ENCODE measurements at places on chromosomes 3 and 15.

DNA sequence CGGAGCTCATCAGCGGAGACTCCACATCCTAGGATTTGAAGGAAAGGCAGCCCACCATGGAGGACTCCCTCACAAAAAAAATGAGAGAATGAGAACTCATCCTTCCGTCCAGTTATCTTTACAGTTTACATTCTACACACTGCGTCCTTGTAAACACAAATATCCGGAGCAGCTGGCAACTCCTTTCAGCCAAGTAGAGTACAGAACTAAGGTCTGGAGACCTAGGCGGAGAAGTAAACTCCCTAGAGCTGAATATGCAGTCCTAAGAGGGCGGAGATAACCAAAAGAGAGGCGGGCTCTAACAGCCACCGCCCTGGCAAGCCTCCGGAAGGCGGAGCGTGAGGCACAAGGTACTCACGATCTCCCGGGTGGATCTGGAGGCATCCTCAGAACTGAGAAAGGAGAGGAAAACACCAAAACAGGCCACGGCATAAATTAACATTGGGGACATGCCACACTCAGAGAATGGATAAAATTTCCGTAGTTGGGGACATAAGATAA lies 924 bp upstream of the SIN3A start:
- DNase-seq = no peak

- no peak for DNase-seq
Measured at GRCh38 chr3:33936921-33937525, 138.6 kb downstream of the PDCD6IP start.

GRCh38 chr3:30523366-30523765 lies 83.0 kb upstream of the TGFBR2 start:
- DNase-seq = no peak

GRCh38 chr3:123576122-123576521 lies 8.7 kb downstream of the HACD2 start:
- DNase-seq = no peak

- no peak for DNase-seq
Measured at GRCh38 chr3:83453056-83453455, 1505.7 kb upstream of the CADM2 start.

GRCh38 chr3:114933407-114933806 lies 213.7 kb downstream of the ZBTB20 start:
- no peak for DNase-seq

DNA sequence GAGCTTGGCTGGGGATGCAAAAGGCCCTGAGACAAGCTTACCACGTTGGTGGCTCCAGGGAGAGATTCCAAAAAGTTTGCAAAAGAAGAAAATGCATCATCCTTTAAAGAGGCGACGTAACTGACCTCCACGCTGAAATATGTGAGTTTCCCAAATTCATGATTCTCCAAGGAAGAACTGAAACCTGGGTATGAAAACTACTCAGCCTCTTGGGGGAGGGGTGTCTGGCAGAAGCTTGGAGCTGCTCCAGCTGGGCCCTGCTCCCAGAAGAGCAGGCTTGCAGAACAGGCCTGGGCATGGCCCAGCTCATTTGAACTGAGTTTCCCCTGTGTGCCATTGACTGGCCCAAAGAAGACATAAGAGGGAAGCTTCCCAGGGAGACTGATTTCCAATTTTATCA lies 20.5 kb downstream of the CPN2 start:
- no peak for DNase-seq

- DNase-seq = no peak
Measured at GRCh38 chr15:62546628-62547027, 381.5 kb upstream of the C2CD4B start.

DNA sequence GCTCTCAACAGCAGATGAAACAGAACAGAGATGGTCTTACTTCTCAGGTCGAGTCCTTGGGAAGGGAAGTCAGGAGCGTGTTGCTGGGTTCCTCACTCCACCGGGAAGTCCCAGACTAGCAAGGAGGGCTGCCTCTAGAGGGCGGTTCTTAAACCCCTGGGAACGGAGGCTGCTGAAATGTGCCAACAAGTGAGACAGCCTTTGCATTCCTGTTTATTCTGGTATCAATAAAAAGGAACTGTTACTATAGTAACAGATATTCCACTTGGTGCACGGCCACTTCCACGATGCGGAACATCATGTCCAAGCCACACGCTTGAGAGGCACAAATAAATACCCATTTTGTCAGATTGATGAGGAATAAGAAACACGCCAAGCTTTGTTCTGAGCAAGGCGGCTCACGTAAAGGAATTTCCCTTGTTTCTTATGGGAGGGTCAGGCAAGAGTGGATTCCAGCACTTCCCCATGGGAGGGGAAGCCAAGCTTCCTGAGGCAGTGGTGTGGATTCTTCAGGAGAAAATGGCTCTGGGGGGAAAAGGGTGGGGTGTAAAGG lies at the start of gene FAM107A:
TSS of gene FAM107A (minus strand) at position 123 of the 553 bp plus-strand sequence. CDS start 7,531 bp downstream, outside the sequence.
- no peak for DNase-seq

- DNase-seq = no peak
Measured at GRCh38 chr15:66251790-66252684, 1.5 kb downstream of the MEGF11 start.

- DNase-seq = no peak
Measured at GRCh38 chr3:124843506-124844177, 43.5 kb downstream of the ITGB5 start.

- no peak for DNase-seq
Measured at GRCh38 chr15:38975282-38975990, 410.8 kb upstream of the RASGRP1 start.

- DNase-seq = no peak
Measured at GRCh38 chr15:28873585-28874190, 12.1 kb upstream of the APBA2 start.

GRCh38 chr3:127015282-127016042 lies 32.5 kb downstream of the PLXNA1 start:
- no peak for DNase-seq

- DNase-seq = no peak
Measured at GRCh38 chr3:64575211-64575844, 112.5 kb downstream of the ADAMTS9 start.

- no peak for DNase-seq
Measured at GRCh38 chr3:45579251-45579650, 15.3 kb upstream of the LIMD1 start.

DNA sequence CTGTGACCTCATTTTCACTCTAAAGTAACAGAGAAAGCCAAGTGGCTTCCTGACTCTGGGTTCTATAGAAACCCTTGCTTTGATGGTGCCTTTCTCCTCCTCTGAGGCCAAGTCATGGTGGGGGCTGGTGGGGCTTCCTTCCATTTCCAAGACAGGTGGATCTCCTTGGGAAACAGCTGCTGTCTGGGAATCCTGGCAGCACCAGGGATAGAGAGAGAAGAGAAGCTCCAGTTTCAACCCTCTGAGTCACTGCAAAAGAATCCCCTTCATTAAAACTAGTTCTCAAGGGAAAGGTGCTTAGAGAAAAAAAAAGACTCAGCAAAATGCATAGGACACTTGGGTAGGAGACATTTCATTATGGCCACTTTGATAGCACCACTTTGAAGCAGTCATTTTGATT lies 614.4 kb downstream of the FHIT start:
- DNase-seq = peak; percentile 24

DNA sequence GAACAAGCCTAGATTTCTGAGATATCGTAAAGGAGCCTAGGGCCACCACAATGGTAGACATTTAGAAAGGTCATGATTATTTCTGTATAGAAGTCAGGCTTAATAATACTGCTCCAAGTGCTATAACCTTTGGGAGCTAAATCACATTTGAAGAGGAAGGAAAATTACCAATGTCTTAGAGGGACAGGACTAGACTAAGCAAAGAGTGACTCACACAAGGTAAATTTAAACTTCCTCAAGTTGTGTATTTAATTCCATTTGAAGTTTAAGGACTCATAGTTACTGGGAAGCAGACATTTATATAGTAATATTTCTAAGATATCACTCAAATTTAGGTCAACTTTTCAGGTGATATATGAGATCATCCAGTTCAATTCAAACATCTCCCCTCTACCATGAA lies 227.6 kb upstream of the MME start:
- no peak for DNase-seq

DNA sequence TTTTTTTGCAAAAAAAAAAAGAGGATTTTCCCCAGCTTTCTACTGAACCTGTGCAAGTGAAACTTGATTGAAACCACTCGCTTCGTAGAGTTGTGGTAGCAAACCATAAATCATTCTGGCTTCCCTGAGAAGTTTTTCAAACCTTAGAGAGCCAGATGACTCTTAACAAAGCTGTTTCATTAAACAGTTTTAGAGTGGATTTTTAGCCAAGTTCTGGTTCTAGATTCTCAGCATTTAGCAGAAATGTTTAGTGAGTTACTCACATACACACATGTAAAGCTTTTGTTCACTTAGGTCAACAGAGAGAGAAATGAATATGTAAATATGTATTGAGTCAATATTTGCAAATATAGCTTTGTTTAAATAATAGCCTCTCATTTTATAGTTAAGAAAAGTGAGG lies 18.1 kb upstream of the CCR9 start:
- DNase-seq = no peak

DNA sequence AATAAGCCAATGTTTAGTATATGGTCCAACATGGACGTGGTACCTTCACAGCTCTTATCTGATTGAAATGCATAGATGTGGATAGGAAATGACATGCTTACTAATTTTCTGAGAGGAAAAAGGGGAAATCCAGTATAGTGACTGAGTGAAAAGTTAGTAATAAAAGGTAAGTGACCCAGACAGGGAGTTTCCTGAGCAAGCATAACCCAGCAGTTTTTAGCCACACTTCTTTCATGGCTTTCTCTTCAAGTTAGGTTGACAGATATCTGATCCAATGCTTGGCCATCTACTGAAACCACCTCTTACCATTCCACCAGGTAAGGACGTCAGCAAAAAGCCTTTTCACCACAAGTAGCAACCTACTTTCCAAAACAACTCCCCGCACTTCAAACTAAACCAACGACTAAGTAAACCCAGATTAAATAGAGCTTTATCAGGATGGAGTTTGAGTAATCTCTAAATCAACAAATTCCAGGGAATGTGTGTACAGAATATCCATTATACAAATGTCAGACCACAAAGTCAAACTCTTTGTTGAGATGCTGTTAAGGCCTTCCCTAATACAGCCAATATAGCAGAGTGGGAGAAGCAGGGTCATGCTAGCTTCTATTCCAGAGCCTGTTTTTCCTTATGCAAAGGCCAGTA lies 329.7 kb downstream of the RORA start:
- DNase-seq = no peak

DNA sequence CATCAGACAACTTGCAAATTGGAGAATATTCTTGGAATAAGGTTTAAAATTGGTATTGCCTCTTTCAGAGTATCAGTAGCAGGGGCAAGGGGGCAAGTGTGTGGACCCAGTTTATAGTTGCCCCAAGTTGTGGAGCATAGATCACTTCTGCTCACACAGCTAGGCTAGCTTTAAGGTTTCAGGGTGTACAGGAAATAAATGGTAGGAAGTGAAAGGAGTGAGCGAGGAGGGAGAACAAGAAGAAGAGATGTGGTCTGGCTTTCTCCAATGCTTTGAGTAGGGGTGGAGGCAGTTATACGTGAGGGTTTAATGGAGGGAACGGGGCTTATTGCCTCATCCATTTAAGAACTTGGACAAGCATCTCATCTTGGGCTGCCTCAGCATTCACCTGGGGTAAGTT lies 290.0 kb upstream of the CFAP20DC start:
- no peak for DNase-seq

- DNase-seq = no peak
Measured at GRCh38 chr3:87351937-87352336, 75.6 kb upstream of the POU1F1 start.

- DNase-seq = no peak
Measured at GRCh38 chr3:128495435-128495970, 2.5 kb upstream of the GATA2 start.

- DNase-seq = no peak
Measured at GRCh38 chr3:55089211-55089610, 161.4 kb upstream of the LRTM1 start.

- no peak for DNase-seq
Measured at GRCh38 chr3:134106580-134106979, 76.9 kb upstream of the SLCO2A1 start.

DNA sequence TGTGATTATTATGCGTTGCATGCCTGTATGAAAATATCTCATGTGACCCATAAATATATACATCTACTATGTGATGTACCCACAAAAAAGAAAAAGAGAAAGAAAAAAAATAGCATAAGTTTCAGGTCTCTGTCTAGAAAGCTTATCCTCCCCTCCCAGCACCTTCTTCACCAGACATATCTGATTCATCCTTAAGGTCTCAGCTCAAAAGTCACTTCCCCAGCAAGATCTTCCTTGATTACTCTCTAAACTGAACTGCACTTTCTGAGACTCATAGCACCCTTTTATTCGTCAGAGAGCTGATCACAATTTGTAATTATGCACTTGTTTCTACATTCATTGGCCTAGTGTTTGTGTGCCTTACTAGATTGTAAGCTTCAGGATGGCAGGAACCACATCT lies 11.1 kb upstream of the PTPN9 start:
- no peak for DNase-seq

DNA sequence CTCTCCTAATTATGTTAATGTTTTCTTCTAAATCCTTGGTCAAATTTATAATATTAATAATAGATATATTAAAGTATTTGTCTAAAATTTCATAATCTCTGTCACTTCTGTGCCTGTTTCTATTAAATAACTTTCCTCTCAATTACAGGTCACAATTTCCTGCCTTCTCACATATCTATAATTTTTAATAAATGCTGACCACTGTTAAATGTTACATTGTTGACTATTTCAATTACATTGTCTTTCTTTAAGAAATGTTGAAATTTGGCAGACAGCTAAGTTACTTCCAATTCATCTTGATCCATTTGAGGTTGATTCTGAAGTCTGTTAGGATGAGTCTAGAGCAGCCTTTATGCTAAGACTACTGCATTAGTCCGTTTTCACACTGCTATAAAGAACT lies 41.7 kb downstream of the MYL3 start:
- DNase-seq = no peak

DNA sequence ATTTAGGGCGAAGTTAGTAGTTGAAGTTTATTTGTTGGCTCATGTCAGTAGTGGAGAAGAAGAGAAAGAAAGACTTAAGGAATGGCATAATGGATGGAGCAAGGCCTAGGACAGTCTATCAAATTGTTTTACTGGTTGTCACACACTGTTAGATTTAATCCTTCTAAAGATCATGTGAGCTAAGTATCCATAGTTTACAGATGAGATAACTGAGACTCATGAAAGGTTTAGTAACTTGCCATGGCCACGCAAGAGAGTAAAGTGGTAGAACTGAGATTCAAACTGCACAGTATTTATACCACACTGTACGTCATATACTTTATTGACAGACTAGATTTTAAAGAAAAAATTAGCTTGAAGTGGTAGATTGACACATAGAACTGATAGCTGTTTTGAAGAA lies 11.4 kb downstream of the SPRED1 start:
- no peak for DNase-seq

GRCh38 chr15:83764201-83764838 lies 110.4 kb downstream of the ADAMTSL3 start:
- no peak for DNase-seq

Measured in non-pigmented ciliary epithelial cell (primary cell).